A549 treated with Mapracorat at 1 μM for 4 hours (cell line): ENCODE measurements at places on chromosomes 7 and 10. TPM values are rescaled to one million over a fixed set of nuclear protein-coding genes. Genes with fewer than 3 reads are reported as not detected.

The STMP1 gene
- 30.1 to 34.7 TPM (median 31.7 TPM) in 5 replicates for total RNA-seq

The GNGT1 gene
- not detected in 5 replicates for total RNA-seq

The TACR2 gene
- 0.08 to 0.19 TPM (median 0.14 TPM) in 5 replicates for total RNA-seq

The IRF5 gene
- total RNA-seq, result 13.4 to 16.7 TPM (median 14.9 TPM) in 5 replicates

The INHBA gene
- 0.20 to 0.77 TPM (median 0.43 TPM) in 5 replicates for total RNA-seq

The ZNF655 gene
- 52.5 to 59.0 TPM (median 54.6 TPM) in 5 replicates for total RNA-seq

The CDK13 gene
- total RNA-seq, result 20.0 to 21.9 TPM (median 20.2 TPM) in 5 replicates

The MARCHF5 gene
- total RNA-seq, result 28.9 to 39.0 TPM (median 35.5 TPM) in 5 replicates

The TBRG4 gene
- total RNA-seq, result 103 to 112 TPM (median 107 TPM) in 5 replicates

The LRRC18 gene
- not detected in 5 replicates for total RNA-seq

The MLXIPL gene
- 0.61 to 1.6 TPM (median 0.95 TPM) in 5 replicates for total RNA-seq

The EIF4EBP2 gene
- total RNA-seq, result 12.2 to 14.5 TPM (median 14.1 TPM) in 5 replicates

The TBXAS1 gene
- total RNA-seq, result 12.5 to 15.0 TPM (median 14.7 TPM) in 5 replicates

The CHST15 gene
- total RNA-seq, result 7.0 to 8.5 TPM (median 7.7 TPM) in 5 replicates

The ATRNL1 gene
- total RNA-seq, result 0.14 to 0.58 TPM (median 0.29 TPM) in 5 replicates

The PSD gene
- total RNA-seq, result 0.20 to 0.53 TPM (median 0.31 TPM) in 5 replicates

The TIMM23B gene
- 15.3 to 22.7 TPM (median 18.9 TPM) in 5 replicates for total RNA-seq

The VWDE gene
- 0.28 to 1.4 TPM (median 0.58 TPM) in 5 replicates for total RNA-seq

The CD36 gene
- 0.27 to 0.32 TPM (median 0.28 TPM) in 3 of 5 replicates, not detected in the others for total RNA-seq

The ITGB8 gene
- total RNA-seq, result 0.60 to 1.8 TPM (median 1.3 TPM) in 5 replicates

The ARMC3 gene
- 0.35 to 0.74 TPM (median 0.58 TPM) in 5 replicates for total RNA-seq

The EPHA1 gene
- total RNA-seq, result 0.22 TPM in 1 of 5 replicates, not detected in the others
